ENCODE measurements at places on chromosomes 5 and 9.

DNA sequence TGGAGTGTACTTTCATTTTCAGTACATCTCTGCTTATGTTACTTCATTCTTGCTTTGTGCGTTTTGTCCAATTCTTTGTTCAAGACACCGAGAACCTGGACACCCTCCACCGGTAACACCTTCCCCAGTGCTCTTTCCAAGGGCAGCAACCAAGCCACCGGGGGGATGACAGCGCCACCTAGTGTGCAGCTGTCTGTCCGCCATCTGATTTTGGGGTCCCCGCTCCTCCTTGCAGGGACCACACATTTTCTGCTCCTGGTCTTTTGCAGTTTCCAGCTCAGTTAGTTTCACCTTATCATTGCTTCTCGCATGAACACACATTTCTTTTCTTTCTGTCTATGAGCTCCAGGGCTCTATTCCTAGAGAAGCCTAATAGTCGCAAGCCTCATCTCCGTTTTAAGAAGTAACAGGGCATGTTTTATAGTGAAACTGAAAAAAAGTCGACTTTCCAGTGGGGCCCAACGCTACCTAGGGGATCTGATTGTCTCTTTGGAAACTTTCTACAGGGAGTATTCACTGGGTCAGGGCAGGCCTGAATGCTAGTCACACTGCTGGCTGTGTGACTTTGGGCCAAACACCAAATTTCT lies 152.1 kb downstream of the FSTL4 start:
- DNase-seq, result peak; percentile 46

DNA sequence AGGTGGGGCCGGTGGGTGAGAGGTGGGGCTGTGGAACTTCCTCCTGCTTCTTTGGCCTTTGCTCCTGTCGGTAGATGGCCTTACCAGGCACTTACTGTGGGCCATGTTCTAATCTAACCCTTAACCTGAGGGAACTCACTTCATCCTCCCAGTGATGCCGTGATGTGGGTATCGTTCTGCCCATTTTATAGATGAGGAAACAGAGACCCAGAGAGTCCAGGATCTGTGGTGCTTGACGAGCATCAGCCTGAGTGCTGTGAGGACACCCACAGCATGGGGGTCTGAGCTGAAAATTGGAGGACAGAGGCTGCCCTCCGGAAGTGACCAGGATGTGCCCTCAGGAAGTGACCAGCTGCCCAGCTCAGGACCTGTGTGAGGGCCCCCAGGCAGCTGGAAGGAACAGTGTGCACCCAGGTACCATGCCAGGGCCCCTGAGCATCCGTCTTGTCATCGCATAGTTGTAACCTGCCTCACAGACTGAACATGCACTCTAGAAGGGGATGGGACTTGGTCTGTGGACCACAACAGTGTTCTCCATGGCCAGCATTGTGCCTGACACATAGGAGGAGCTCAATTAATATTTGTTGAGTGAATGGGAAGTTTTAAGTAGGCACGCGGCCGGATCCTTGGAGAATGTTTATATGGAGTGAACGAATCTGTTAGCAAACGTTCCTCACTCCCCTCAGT lies 8.5 kb downstream of the NEK6 start:
- DNase-seq, result no peak

DNA sequence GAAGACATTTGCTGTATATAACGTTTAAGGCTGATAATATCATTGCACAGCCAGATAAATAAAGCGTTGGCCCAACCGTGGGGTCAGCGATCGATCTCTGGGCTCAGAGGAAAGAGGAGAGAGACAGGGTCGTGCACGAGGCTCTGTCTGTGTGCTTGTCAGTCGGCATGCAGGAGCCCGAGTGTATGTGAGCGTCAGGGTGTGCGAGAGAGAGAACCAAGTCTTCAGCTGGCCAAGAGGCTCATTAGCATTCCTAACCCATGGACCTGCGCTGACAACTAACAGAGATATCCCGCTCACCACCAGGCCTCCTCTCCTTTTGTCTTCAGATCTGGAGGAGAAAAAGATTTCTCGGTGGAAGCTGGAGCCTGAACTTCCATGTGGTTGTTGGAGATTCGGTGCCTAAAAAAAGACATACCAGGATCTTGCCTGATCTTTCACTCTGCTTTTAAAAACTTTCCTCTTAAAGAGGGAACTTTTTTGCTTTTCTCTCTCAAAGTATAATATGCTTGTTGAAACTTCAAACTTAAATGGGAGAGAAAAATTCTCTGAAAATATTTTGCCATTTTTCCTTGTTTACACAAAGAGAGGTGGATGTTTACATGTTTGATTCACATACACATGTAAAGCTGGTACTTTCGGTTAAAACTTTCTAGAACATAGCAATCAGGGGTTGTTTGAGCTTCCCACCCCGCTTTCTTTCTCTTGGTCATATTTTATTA lies 16.5 kb downstream of the NR2F1 start:
- DNase-seq, result no peak

GRCh38 chr9:122923947-122924346 lies 7.4 kb downstream of the ZBTB26 start:
- no peak for DNase-seq

- no peak for DNase-seq
Measured at GRCh38 chr9:88236511-88237478, 98.5 kb upstream of the SPATA31C2 start.

GRCh38 chr5:135822286-135822685 lies 12.2 kb upstream of the SLC25A48 start:
- no peak for DNase-seq

GRCh38 chr5:151095341-151096000 lies 14.6 kb upstream of the TNIP1 start:
- no peak for DNase-seq

DNA sequence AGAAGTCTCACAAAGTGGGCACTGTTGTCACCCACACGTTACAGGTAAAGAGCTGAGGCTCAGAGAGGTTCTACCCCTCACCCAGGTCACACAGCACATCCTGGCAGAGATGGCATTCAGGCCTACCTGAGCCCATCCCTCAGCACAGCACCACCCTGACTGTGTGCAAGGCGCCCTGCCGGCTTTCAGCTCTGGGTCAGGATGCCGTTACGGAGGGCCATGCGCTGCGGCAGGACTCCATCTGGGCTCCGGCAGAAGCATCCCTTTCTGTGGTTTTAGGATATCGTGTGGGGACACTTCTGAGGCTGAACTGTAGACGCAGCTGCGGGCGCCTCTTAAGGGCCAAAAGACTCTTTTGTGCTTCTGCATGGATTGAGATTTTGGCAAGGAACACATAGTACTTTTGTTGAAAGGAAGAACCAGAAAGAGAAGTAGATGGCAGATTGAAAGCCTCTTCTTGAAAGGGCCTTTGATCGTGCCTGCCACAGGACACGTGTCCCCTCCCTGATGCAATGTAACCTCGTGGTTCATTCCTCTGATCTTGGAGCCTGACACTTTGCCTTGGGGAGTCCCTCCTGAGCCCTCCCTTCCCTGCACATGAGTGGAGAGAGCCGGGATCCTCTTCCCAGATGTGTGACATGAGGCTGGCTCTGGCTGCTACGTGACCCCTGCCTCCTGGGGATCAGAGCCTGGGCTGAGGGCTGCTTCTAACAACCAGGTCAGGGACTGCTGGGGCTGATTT lies 31.3 kb downstream of the USP20 start:
- no peak for DNase-seq

DNA sequence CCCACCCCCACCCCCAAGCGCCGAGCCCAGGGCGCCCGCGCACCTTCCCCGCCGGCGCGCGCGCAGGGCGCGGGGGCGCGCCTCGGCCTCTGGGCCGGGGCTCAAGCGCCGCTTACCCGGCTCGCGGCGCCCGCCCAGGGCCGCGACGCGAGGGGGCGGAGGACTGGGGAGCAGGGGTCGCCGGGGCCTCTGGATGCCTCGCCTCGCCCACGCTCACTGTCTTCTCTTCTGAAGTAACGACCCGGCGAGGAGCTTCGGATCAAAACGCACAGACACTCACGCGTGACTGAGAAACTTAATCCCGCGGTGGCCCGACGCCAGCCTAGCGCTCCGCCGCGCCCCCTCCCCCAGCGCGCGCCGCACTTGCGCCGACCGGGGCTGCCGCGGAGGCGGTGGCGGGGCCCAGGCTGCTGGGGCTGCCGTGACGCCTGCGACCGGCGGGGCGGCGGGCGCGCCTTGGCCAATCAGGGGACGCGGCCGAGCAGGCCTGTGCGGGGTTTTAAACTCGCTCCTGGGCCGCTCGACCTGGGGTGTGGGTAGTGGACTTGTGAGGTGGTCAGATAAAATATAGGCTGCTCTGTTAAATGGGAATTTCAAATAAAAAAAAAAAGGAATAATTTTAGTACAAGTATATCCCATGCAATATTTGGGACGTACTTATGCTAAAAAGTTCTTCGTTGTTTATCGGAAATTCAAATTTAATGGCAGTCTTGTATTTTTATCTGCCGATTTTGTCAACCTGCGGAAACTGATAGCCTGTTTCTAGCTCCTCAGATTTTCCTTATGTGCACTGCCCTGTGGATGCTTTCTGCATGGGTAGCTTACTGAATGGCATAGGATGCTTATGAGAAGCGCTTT lies at the start of gene MPDZ:
Gene MPDZ, minus strand, starts transcription at position 409 of the 858 bp plus-strand sequence. CDS start 29,377 bp downstream, outside the sequence.
- no peak for DNase-seq

DNA sequence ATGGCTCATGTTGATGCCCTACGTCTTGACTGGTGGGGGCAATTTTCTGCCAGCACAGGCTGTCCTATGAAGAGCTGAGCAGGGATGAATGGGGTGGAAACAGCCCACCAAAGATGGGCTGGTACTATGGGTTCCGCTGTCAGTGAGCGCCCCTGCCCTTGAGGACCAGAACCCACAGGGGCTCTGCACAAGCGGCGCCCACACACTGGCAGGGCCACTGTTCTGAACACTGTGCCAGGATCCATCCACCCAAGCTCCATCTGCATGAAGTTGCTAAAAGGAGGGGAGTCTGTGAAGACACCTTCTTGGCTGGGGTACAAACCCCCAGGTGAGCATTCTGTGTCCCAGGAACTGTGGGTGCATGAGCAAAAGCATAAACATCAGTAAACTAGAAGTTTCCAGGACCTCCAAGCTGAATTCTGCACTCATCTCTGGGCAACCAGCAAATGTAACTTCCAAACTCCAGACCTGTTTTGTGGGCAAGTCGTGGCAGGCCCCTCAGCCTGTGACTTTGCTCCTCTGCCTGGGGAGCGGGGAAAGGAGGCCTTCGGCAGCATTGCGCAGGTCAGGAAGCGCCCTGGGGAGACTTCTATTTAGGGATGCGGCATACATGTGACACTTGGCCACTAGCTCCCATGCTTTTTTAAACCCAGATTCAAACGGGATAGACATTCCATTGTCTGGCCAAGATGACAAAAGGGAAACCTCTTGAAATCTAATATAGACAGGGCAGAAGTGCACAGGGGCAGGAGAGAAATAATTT lies 48.9 kb downstream of the PTPN3 start:
- DNase-seq, result no peak

GRCh38 chr9:4344946-4345345 lies 45.1 kb upstream of the GLIS3 start:
- no peak for DNase-seq

- no peak for DNase-seq
Measured at GRCh38 chr9:23552876-23553601, 273.0 kb downstream of the ELAVL2 start.

DNA sequence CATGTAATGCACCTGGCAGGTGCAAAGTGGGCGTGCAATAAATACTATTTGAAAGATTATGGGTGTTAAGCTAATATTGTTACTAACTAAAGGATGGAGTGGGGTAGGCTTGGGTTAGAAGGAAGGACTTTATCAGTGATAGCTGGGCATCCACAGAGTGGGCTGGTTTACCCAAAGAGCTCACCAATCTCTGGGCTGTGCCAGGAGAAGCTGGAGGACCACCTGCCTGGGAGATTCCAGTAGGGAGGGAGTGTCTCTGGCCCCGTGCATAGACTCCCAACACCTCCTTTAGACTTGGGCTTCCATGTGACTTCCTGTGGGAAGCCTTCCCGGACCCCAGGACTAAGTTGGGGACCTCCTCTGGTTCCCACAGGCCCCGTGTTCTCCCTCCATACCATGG lies 5.6 kb upstream of the URM1 start:
- DNase-seq, result no peak

Data from GM12891 (cell line).